ENCODE measurements at places on chromosomes 12 and 14.

GRCh38 chr12:131500564-131500963 is 210.3 kb upstream of the SFSWAP start:
- no peak for DNase-seq

DNA sequence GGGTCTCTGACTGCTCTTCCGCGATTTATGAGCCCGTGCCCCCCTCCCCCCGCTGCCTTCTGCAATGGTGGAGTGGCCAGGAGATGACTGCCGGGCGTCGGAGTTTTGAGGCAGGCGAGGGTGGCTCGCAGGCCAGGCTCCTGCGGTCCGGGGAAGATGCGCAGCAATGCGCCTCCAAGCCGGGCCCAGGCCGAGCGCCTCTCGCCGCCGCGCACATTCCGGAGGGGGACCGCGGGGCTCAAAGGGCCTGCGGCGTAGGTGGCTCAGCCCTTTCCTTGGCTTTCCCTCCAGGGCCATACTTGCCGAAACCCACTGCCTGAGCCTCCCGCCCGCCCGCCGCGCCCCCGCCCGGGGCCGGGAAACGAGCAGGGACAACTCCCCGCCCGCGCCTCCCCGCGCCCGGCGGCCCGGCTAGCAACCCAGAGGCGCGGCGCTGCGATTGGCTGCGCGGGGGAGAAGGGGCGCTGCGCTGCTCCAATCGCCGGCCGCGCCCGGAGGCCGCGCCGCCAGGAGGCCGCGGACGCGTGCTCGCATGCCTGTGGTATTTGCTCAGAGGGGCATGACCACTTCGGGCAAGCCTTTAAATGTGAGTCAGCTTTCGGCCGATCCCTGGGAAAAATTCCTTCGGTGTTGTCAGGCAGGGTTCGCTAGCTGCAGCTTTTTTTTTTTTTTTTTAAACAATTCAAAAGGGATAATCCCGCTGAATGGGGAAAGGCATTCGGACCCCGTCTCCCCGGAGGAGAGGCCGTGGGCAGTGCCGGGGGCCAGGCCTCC is 157.9 kb upstream of the PARP11 start:
- DNase-seq = peak; percentile 67

DNA sequence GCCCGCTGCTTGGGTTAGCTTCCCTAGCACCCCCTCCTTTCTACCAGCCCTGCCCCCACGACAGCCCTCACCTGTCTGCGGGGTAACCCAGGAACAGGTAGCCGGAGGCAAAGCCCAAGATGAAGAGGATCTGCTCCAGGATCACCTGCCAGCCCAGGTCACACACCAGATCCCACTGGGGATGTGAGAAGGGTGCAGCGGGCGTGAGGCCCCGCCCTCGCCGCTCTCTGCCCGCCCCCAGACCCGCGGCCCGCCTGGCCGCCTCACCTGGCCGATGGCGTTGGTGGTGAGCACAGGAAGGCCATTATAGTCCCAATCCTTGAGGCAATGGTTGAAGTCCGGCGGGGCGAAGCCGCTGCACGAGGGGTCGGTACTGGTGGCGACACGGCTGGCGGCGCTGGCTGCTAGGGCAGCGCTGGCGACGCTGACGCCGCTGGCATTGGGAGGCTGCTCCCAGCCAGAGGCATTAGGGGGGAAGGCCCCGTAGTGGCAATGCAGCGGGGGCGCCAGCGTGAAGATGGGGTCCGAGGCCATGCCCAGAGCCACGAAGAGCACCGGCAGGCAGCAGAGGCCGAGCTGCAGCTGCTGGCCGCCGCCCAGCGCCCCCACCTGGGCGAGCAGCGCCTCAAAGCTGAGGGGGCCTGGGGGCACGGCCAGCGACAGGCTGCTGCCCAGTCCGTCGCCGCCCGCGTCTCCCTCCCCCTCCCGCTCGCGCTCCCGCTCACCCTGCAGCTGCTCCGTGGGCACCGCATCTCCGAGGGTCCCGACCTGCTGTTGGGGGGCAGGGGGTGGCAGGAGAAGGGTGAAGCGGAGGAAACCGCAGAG is 794 bp downstream of the SLC22A17 start:
- no peak for DNase-seq

DNA sequence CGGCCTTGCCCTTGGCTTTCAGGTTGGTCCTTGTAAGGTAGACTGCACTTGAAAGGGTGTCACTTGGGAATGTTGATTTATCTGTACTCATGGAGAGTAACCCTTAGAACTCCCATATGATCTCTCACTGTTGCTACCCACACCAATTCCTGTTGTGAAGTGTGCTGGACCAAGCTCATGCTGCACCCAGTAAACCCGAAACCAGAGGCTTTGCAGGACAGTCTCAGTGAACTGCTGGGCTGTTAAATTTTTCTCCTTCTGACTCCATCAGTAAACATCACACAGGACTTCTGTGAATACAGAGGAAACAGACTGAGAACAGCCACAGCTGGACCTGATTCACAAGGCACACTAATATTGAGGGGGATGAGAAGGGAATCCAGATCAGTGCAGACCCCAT is 783.0 kb downstream of the TMEM121 start:
- DNase-seq = no peak

GRCh38 chr12:28887461-28887990 is 261.6 kb upstream of the FAR2 start:
- DNase-seq = no peak

DNA sequence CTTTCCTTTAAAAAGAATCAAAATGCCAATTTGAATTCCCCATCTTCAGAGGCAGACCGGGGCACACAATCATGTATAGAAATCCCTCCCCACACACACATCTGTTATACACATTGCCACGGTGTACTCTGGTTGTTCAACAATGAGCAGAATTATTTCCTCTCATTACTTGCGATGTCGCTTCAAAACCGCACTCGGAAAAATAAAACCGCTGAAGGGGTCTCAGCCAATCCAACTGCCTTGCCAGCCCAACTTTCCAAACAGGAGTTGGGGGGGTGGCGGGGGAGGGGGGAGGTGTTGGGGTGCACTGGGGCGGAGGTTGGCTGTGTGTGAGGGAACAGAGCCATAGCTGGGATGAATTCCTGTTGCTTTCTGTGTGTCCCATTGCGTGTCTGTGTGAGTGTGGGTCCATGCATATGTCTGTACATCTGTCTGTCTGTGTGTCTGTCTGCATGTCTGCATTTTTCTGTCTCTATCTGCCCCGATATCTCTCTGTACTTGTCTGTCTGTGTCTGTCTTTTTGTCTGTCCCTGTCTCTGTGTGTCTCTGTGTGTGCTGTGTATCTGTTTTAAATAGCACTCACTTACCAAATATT is 163.6 kb upstream of the TBX3 start:
- DNase-seq = no peak

GRCh38 chr14:68927956-68928675 is 51.0 kb downstream of the ACTN1 start:
- no peak for DNase-seq

DNA sequence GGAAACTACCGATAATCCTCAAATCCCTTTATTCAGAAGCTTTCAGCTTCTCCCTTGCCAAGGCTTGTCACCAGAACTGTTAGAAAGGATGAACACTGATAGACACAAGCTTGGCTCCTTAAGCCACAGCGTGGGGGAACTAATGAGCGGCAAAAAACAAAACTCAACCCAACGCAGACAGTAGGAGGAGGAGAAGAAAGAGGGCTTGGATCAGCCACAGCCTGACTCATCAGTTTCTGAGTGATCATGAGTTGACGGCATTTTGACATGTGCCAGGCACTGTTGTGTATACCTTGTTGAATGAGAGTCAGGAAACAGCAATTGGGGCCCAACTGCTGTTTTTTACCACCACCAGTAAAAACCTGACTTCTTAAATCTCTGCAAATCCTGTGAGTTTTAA is 23.7 kb downstream of the PLXNC1 start:
- DNase-seq = no peak

DNA sequence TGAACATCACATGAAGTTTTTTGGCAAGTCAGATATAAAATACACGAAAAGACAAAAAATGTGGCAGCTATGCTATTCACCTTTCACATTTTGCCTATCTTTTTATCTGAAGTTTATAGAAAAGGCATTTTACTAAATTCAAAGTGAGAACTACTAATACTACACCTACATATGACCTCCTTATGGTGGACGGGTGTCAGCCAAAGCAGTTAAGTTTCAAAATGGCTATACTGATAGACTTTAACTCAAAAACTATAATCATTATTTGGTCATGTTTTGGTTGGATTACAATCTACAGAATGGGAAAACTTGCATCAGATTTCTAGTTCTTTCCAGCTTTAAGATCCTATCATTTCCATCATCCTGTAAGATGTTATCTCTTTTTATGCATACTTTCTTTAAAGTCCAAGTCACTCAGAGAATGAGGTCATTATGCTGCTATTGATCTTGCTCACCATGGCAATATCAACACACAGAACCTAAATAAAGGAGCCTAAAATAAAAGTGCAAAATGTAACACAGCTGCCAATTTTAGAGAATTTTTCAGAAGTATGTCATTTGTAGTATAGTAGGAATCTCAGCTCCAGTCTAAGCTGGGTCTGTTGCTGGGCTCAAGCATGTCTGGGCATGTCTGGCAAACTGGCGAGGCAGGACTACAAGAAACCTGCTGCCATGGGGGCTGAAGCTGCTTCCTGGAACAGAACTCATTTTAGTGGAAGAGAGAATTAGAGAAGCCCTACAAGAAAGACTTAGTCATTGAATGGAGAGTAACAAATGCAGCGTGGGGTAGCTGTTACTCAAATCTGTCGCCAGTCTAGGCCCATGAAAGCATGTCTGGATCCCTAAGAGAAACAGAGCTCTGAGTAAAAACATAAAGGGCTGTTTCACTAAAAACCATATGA is 7.6 kb upstream of the AEBP2 start:
- peak; percentile 12 for DNase-seq

- DNase-seq = no peak
Measured at GRCh38 chr12:51749206-51749985, 99.1 kb downstream of the FIGNL2 start.

DNA sequence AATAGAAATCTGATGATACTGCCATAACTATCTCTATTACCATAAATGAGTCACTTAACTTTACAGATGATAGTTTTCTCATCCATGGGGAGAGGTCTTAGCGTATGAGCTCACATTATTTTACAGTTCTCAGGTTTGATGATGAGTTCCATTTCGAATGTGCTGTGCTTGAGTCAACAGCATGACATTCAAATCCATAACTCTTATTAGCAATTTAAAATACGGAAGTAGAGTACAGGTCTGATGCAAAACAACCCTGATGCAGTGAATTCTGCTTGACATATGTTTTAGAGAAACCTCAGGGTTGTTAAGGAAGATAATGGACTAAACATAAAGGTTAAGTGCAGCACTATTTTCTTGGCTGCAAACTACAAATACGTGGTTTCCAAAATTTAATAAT is 30.0 kb downstream of the C14orf39 start:
- DNase-seq = no peak

DNA sequence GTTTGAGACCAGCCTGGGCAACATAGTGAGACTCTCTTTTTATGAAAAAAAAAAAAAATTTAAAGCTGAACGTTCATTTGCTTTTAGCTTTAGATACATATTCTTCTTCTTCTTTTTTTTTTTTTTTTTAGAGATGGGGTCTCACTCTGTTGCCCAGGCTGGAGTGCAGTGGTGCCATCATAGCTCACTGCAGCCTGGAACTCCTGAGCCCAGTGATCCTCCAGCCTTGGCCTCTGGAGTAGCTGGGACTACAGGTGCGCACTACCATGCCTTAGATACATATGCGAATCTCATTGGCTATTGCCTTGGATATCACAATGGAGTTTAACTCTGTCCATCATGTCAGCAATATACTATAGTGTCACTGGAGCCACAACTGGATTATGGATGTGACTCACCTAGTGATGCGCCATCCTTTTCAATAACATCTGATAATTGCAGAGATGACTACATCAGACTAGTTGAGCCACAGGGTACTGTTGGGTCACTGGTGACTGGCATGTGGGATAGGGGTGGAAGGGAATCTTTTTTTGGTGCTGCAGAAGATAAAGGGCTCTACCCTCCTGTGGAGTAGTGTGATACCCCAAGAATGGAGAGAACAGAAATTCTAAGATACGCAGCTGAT is 2.7 kb upstream of the ADIPOR2 start:
- DNase-seq = no peak

GRCh38 chr12:52806169-52806811 is 7.6 kb downstream of the KRT4 start:
- no peak for DNase-seq

GRCh38 chr12:117124421-117125271 is 25.4 kb upstream of the TESC start:
- DNase-seq = no peak

- no peak for DNase-seq
Measured at GRCh38 chr12:68428724-68429501, 96.8 kb upstream of the MDM1 start.

DNA sequence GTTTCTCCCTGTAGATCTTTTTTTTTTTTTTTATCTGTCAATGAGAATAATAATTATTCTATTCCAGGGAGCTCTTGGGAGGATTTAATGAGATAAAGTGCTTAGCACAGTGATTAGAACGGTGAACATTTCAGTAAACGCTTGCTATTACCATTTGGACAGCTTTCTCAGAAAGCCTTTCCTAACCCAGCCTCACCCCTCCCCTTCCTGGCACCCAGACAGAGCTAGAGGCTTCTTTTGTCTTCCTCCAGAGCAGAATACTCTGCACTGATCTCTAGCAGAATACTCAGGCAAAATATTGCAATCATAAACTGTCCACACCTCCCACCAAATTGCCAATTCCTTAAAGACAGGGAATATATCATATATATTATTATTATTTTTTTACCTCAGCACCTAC is 66.6 kb downstream of the ERGIC2 start:
- DNase-seq = no peak

GRCh38 chr12:66925083-66925482 is 246.2 kb upstream of the GRIP1 start:
- DNase-seq = no peak

DNA sequence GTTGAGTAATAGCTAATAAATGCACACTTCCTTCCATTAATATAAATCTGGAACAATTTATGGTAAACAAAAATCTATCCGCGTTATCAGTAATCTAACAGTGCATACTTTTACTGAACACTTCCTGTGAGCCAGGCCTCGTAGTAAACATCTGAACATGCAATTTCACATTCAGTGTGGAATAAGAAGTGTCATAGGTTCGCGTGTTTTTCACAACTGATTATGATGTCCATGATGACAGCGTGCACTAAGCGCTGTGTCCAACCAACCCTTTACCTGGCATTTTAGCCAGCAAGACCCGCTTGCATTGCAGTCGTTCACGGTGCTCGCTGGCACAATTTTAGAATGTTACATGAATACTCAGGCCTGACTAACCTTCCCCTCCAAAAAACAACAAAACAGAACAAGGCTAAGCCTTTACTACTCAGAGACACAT is 2.1 kb downstream of the PNMA1 start:
- peak; percentile 14 for DNase-seq

DNA sequence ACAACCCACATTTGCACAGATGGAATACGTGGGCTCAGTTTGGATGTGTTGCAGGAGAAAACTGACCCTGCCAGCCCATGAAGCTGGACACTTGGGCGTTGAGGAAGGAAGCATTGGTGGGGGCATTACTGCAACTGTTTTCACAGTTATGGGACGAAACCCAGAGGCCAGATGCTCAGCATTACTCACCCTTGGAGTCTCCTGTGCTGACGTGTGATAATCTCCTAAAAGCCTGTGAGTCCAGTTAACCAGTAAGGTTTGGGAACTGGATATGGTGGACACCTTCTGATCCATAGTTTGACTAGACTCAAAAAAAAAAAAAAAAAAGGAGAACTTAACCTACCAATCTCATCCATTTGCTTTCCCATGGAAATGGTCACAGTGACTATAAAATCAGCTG is 52.8 kb upstream of the EGLN3 start:
- DNase-seq = no peak

- DNase-seq = no peak
Measured at GRCh38 chr14:97290977-97291376, 493.8 kb downstream of the VRK1 start.

GRCh38 chr12:122969676-122970075 is 3.4 kb upstream of the ABCB9 start:
- no peak for DNase-seq
